AG04449 (cell line): ENCODE measurements at places on chromosomes 7 and 10.

- no peak for DNase-seq
Observed at GRCh38 chr10:110462166-110463095, 35.3 kb upstream of the DUSP5 start.

DNA sequence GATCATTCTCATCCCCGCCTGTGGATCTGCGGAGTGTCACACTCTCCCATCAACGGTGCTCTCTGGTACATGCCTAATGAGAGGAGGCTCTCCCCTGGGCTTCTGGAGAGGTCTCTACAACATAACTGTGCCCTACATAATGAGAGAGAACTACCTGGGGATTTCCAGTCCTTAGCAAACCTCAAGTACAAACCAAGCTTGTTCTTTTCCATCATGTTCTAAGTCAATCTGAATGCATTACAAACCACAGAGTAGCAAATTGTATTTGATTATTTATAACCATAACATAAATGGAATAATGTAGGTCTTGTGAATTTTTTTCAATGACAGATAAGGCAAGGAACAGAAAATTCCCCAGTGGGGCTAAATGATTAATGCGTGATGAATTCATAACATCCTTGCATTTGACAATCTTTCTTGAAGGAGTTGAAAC is 412.4 kb upstream of the NRP1 start:
- peak; percentile 7 for DNase-seq

- no peak for DNase-seq
Observed at GRCh38 chr10:76786504-76787072, 851.0 kb downstream of the KCNMA1 start.

GRCh38 chr10:126508535-126509040 is 120.3 kb upstream of the ADAM12 start:
- no peak for DNase-seq

GRCh38 chr7:91431601-91432000 is 167.4 kb downstream of the FZD1 start:
- no peak for DNase-seq

DNA sequence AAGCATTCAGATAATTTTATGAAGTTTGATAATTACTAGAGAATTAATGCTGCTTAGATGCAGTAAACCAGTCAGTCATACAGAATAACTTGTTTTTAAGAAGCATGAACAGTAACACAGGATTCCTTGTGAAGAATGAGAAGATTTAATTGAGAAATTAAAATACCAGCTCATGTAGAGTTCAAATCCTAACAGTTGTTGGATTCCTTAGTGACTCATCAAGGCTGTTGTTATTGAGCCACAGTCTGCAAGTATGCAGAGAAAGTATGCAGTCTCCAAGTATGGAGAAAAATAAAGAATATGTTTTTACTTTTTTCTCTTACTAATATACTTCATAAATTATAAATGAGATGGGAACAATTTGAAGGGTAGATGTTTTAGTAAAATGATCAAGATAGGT is 30.2 kb upstream of the CYP26C1 start:
- peak; percentile 59 for DNase-seq
